Transverse colon (tissue), 4 donors: ENCODE measurements at places on chromosomes 6 and 20. TPM values are rescaled to one million over a fixed set of nuclear protein-coding genes. Genes with fewer than 3 reads are reported as not detected.

- H3K4me1 ChIP-seq = peaks cover 8% of the 10 kb centered on the region
- no peaks in the 10 kb centered on the region for H3K27me3 ChIP-seq
- H3K4me3 ChIP-seq = no peak overlapping the region
- DNase-seq = no peak
- no peak overlapping the region for H3K27ac ChIP-seq
Observed at GRCh38 chr6:53048431-53049195, 16.6 kb upstream of the FBXO9 start.

DNA sequence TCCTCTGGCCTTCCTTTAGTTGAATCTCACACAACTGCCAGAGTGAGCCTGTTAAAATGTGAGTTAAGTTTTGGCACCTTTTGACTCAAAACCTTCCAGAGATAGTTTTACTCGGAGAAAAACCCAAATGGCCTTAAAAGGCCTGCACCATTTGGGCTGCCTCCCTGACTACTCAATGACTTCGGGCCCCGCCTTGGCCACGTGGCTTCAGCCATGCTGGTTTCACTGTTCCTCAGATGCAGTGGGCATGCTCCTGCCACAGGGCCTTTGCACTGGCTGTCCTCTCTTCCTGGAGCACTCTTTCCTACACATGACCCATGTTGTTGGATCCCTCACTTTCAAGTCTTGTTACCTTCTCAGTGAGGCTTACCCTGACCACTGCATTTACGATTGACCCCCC lies 18.3 kb downstream of the VEGFA start:
- no peak overlapping the region for H3K4me3 ChIP-seq
- H3K36me3 ChIP-seq = no peaks in the 10 kb centered on the region
- H3K27me3 ChIP-seq = no peaks in the 10 kb centered on the region
- H3K4me1 ChIP-seq = no peaks in the 10 kb centered on the region
- DNase-seq = no peak
- H3K27ac ChIP-seq = no peak overlapping the region

- H3K27me3 ChIP-seq = no peaks in the 10 kb centered on the region
- H3K4me3 ChIP-seq = no peak overlapping the region
- no peaks in the 10 kb centered on the region for H3K36me3 ChIP-seq
- no peak for DNase-seq
- no peak overlapping the region for H3K27ac ChIP-seq
Observed at GRCh38 chr6:69812746-69813427, 16.1 kb upstream of the LMBRD1 start.

GRCh38 chr20:51014797-51015722 lies 7.8 kb downstream of the KCNG1 start:
- H3K4me3 ChIP-seq = no peak overlapping the region
- H3K4me1 ChIP-seq = no peaks in the 10 kb centered on the region
- peaks cover under 1% of the 10 kb centered on the region for H3K27me3 ChIP-seq

Gene AARS2
- 9.1 TPM for total RNA-seq
